ENCODE measurements at places on chromosomes 3 and 15. TPM values are rescaled to one million over a fixed set of nuclear protein-coding genes. Genes with fewer than 3 reads are reported as not detected.

The RBP2 gene
- not detected for total RNA-seq

The CDC25A gene
- 21.1 TPM for total RNA-seq

The B3GNT5 gene
- total RNA-seq, result 18.0 TPM

The ATP10A gene
- total RNA-seq, result not detected

The CAMK1 gene
- total RNA-seq, result 78.3 TPM

The ZNF80 gene
- not detected for total RNA-seq

The SLC27A2 gene
- not detected for total RNA-seq

The IL17RE gene
- 1.3 TPM for total RNA-seq

The ROBO1 gene
- total RNA-seq, result 12.2 TPM

The SHQ1 gene
- total RNA-seq, result 15.4 TPM

The SPINK8 gene
- not detected for total RNA-seq

The GOLGA8G gene
- total RNA-seq, result not detected

The GXYLT2 gene
- total RNA-seq, result 6.0 TPM

The MUSTN1 gene
- total RNA-seq, result 0.22 TPM

The DCLK3 gene
- not detected for total RNA-seq

The CPN2 gene
- not detected for total RNA-seq

The C3orf62 gene
- total RNA-seq, result 0.67 TPM

The CYP11A1 gene
- not detected for total RNA-seq

The CD276 gene
- 158 TPM for total RNA-seq

The OXSR1 gene
- 38.8 TPM for total RNA-seq

The PDIA5 gene
- 16.5 TPM for total RNA-seq

The ANKRD63 gene
- not detected for total RNA-seq

The FSIP1 gene
- 0.86 TPM for total RNA-seq

The ACTC1 gene
- total RNA-seq, result 0.29 TPM

The LSAMP gene
- 0.10 TPM for total RNA-seq

The GRAMD1C gene
- total RNA-seq, result 1.1 TPM

The CYP1A2 gene
- not detected for total RNA-seq

The FSTL1 gene
- 812 TPM for total RNA-seq

The NEDD4 gene
- total RNA-seq, result 60.2 TPM

The CCDC39 gene
- total RNA-seq, result 0.22 TPM

Measured in A172 (cell line).